ENCODE measurements at places on chromosomes 6 and 20.
A peak's percentile ranks its signal among the peaks of the same experiment; 100 is the strongest.

DNA sequence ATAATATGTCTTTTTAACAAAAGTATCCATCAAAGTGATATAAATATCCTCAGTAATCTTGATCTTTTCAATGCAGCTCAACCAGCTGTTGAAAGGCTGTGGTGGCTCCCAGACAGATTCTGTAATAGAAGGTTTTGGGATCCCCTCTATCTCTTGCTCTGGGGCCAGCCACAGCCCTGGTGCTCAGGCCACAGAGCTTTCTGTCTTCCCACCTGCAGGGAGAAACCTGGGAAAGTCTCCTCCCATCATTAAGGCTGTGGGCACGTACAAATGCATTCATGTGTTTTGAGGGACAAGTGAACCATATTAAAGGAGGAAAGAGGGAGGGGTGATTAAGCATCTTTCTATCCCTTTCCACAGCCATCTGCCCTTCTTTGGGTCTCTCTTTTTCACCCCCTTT, 183.1 kb downstream of the PRDM13 start:
- DNase-seq, result no peak

DNA sequence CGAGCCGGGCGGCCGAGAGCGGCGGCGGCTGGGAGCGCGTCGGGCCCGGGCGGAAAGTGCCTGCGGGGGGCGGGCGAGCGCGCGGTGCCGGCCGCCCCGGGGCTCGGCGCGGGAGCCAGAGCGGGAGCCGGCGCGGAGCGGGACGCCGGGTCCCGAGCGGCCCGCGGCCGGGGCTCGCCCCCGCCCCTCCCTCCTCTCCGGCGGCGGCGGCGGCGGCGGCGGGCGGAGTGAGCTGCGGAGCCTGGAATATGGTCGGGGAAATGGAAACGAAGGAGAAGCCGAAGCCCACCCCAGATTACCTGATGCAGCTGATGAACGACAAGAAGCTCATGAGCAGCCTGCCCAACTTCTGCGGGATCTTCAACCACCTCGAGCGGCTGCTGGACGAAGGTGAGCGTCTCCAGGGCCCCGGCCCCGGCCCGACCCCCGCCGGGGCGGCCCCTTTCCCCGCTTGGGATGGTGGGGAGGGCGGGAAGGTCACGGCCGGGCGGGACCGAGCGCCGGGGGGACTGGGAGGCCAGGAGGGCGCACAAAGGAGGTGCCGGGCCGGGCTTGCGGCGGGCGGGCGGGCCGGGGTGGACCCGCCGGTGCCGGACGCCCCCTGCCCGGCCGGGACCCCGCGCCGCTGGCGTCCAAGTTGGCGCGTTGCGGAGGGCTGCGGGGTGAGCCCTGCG, 565 bp downstream of the QKI start:
- peak; percentile 56 for DNase-seq

DNA sequence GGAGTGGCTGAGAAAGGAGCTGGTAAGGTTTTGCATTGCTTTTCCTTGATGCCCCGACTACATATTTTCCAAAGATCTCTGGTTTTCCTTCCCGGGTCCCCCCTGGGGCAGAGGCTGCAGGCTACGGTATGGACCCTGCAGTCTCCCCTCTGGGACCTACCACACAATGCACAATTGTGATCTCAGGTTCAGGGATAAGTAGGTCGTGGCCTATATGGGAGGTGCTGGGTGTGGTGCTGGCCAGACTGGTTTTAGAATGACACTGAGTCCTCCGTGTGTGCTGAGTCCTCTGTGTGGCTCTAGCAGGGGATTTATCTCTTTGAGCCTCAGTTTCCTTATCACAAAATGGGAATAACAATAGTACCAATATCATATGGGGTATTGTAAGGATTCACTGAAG, 376 bp downstream of the C20orf202 start:
- no peak for DNase-seq

- DNase-seq, result no peak
Measured at GRCh38 chr20:59748619-59749191, 144.4 kb downstream of the PHACTR3 start.

DNA sequence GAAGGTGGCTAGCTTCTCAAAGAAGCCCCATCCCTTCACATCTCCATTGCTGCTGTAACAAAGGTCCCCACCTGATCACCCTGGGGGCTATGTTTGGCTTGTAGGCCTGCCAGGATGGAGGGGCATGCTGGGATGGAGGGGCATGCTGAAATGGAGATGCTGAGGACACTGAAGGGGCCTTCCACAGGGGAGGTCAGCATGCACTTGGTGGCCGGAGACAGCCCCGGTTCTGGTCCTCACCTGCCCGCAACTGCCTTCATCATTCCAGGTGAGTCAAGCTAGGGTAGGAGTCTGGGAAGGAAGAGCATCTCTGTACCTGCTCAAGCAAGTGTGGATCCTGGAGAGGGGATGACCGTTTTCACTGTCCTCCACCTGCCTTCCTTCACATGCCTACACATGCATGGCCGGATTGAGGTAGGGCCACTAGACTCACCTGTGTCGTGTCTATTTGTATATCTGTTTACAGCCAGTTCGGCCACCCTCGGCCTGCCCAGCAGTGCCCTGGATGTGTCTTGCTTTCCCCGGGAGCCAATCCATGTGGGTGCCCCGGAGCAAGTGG, 6.0 kb downstream of the L3MBTL1 start:
- DNase-seq, result no peak

DNA sequence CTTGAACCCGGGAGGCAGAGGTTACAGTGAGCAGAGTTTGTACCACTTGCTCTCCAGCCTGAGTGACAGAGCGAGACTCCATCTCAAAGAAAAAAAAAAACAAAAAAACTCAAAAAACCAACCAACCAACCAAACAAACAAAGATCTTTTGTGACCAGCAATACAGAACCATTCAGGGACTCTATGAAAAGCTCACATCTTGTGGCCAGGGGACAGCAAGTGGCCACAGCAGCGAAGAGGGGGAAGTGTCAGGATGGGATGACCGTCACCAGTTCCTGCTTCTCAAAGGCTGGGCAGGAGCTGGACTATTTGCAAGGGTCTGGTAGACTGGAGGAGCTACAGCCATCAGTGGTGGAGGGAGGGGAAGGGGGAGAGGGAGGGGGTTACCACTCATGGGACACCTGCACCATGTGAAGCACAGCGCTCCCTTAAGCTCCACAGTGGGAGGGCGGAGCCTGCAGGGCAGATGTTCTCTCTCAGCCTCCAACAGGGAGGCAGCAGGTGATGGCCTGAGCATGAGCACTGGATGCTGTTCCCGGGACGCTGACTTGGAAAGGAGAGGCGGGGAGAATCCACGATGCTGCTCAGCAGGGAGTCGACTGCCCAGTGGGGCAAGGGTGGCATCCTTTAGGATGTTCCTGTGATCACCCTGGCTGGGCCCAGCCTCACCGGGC, 19.7 kb upstream of the ULBP3 start:
- no peak for DNase-seq

DNA sequence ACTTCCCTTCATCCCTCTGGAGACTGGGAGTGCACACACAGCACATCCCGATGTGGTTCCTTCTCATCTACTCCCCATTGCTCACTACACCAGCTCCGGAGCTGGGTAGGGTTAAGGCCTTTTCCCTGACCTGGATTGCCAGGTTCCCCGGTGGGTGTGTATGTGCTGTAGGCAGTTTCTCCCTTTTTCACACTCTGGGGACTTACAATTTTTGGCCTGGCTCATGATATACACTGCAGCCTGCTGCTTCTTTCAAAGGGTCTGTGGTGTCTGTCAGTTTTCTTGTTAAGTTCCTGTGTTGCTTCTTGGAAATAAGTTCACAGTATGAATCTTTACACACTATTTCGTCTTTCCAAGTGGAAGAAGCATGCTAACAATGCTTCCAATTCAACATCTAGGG, 405.5 kb downstream of the UTRN start:
- no peak for DNase-seq

DNA sequence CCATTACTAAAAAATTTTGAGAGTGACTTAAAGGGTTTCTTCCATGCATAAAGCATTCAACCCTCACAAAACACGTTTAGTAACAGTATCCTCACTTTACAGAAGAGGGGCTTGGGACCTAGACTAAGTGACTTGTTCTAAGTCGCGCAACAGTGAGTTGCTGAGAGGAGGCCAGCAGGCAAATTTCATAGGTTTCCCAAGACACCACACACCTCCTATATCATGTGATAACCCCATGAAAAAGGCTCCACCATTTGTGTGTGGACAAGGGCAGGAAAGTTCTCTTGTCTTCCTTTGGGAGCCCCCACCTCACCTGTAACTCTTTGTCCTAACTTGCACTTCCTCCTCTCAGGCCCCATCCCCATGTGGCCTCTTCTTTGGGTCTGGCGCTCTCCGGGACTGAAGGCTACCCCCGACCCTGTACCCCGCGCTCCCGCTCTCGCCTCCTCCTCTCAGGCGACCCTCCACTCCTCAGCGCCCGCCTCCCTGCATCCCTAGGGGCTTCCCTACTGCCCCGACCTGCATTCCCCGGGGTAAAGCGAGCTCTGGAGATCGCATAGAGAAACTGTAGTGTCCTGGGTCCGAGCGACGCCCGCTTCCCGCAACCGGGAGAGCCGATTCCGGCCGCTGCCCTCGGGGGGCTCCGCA, 392 bp downstream of the PSMB8 start:
- peak; percentile 30 for DNase-seq

DNA sequence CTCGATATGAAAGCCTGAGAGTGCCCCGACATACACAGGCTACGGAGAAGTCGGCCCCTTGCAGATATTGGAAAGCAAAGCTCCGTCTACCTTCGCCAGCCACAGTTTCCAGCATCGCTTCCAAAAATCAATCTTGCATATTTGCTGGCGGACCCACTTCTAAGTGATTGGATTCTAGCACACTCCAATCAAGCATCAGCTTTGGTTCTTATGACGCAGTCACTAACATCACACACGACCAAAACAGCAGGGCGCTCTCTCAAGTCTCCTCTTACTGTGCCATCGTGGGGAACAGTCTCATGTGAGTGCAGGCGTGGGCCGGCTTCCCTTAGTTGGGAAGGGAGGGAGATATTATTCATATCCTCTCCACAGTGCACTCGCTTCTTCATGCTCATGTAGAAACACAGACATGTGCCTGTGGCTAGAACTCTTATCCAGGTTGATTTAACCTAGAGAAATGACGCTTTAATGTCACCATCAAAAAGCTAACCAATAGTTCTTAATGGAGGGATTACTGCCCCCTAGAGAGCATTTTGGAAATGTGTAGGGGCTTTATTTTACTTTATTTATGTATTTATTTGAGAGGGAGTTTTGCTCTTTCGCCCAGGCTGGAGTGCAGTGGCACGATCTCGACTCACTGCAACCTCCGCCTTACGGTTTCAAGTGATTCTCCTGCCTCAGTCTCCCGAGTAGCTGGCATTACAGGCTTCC, 229.8 kb downstream of the SOD2 start:
- DNase-seq, result peak; percentile 43

GRCh38 chr6:106117579-106117978, 31.4 kb downstream of the PRDM1 start:
- no peak for DNase-seq

- no peak for DNase-seq
Measured at GRCh38 chr6:159976686-159977254, 7.9 kb downstream of the IGF2R start.

GRCh38 chr6:108113557-108114519, 39.3 kb upstream of the OSTM1 start:
- DNase-seq, result peak; percentile 69

DNA sequence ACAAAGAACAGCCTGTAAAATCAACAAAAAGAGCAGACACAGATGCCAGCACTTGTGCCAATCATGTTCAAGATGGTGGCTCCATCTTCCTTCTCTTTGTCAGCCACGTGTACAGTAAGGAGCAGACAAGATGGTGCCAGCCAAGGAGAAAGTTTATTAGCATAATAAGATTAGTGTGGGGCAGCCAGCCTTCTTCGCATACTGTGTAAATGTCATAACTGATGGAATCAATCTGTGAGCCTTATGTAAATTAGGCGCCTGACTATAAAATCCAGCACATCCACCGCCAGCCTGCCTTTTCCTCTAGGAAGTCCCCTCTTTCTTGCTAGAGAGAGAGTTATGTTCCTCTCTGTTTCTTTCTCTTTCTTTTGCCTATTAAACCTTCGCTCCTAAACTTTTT, 99.7 kb upstream of the RALGAPA2 start:
- DNase-seq, result no peak

- DNase-seq, result no peak
Measured at GRCh38 chr6:94801344-94801743, 776.0 kb upstream of the MANEA start.
